ENCODE measurements at places on chromosomes 1 and 21. TPM values are rescaled to one million over a fixed set of nuclear protein-coding genes. Genes with fewer than 3 reads are reported as not detected.

AIRE gene
- 11.9 TPM for total RNA-seq

OR2L2 gene
- under 0.01 TPM for total RNA-seq

RNF186 gene
- total RNA-seq: 0.14 TPM

OR2L5 gene
- 0.05 TPM for total RNA-seq

GART gene
- total RNA-seq: 58.5 TPM

- DNase-seq: no peak
Observed at GRCh38 chr1:208639382-208639781, 395.2 kb upstream of the PLXNA2 start.

- no peak for DNase-seq
Observed at GRCh38 chr1:53579221-53580008, 120.2 kb downstream of the DMRTB1 start.

- no peak for DNase-seq
Observed at GRCh38 chr1:204968135-204968534, 74.9 kb upstream of the CNTN2 start.

- DNase-seq: no peak
Observed at GRCh38 chr1:187877220-187877619, 1048.5 kb downstream of the PLA2G4A start.

DNA sequence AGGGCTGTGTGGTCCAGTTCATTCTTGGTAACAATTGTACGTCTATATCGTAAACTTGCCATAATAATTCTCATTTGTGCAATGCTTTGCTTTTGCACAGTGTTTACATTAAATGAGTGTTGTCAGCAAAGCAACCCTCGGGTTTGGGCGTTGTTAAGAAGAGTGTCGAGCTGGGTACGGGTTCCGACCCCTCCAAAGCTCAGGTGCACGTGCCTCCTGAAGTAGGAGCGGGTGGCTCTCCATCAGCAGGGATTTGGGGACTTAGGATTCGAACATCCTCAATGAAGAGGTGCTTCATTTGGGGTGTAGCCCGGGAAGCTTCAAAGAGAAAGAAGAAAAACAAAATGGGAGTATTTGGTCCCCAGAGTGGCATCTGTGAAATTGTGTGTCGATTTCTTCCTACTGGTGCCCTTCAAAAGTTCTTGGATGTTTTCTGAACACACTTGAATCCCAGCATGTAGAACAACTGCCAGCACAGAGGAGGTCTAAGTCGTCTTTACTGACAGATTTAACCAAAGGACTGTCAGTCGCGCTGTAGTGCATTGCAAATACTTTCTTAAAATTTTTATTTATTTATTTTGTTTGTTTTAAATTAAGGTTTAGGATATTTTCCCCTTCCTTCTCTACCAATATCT is 1.1 kb downstream of the TRIM58 start:
- no peak for DNase-seq

GRCh38 chr1:42952303-42953001 is 6.2 kb downstream of the SLC2A1 start:
- DNase-seq: no peak
